Activated CD4-positive, alpha-beta T cell treated with anti-CD3 and anti-CD28 coated beads for 24 hours (primary cell): ENCODE measurements at places on chromosomes 2 and 18.

GRCh38 chr2:181576431-181576830 is 80.5 kb downstream of the CERKL start:
- no peak for DNase-seq

GRCh38 chr18:12906773-12907172 is 22.7 kb upstream of the PTPN2 start:
- no peak for DNase-seq

- no peak for DNase-seq
These were observed 1.9 kb downstream of the MEX3C start for GRCh38 chr18:51195451-51196117.

DNA sequence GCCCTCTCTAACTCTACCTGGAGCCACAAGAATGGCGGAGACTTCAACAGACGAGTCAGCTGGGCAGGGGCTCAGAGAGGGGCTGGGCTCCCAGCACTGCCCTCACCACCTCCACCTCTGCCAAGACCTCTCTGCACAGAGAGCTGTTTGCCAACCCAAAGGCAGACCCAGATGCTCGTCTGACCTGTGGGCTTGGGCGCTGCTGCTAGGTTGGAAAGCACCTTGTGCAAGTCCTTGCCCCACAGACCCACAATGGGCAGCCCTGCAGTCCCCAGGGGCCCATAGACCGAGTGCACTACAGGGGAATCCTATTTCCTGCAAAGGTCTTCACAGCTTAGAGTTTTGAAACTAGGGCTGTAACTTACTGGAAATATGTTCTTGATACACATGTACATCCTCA is 13.3 kb downstream of the ACKR3 start:
- DNase-seq: no peak

- DNase-seq: no peak
These were observed 68.1 kb downstream of the TMEM247 start for GRCh38 chr2:46547223-46548102.

DNA sequence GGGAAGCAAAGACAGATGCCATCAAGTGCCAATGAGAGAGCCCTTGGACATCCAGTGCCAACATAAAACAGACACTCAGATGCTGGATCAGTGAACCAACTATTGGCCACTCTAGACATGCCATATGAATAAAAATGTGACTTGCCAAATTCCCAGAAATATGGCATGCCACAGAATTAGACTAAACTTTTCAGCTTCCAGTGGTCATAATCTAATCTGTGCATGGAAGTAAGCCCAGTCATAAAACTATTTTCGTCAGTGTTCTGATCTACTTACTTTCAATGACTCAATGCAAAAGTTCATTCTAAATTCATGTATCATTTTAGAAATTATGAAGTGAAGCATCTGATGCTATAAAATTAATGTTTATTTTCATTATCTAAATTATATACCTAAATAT is 1506.2 kb upstream of the NXPH2 start:
- no peak for DNase-seq

DNA sequence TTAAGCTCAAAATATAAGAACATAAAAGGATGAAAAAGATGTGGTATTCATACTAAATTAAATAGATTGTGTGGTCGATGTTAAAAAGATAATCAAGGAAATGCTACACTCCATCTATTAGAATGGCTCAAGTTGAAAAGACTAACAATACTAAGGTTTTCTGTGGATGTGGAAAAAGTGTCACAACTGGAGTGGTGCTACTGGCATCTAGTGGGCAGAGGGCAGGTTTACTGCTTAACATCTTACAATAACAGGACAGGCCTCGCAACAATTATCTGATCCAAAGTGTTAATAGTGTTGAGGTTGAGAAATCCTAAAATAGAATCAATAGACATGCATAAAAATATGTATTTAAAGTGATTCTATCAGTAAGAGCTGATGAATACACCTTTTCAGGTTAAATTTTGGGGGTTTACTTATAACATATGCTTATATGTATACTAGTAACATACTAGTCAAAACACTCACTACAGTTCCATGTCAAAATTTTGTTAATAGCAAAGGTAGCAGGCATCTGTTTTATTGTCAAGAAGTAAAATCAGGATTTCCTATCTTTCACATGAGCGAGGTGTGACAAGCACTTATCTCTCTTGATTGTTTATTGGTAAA is 91.5 kb upstream of the TMEFF2 start:
- DNase-seq: no peak

- DNase-seq: no peak
These were observed 49.1 kb downstream of the KIAA2012 start for GRCh38 chr2:202122163-202122540.

DNA sequence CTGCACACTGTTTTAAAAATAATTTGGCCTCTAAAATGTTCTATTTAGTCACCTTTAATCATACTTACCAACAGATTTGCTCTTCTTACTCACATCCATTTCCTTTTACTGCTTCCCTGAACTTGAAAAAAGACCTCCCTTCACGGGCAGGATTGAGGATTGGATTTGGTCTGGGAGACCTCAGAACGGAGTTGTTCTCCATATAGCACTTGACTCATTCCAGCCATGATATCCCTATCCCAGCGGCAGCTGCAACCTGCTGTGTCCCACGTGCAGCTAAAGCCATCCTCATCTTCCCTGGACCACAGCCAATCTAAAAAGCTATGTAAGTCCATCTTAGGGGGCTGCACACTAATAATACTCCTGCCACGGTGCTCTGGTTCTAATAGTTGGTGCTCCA is 97.0 kb upstream of the PTPRM start:
- DNase-seq: no peak

GRCh38 chr18:11310476-11311086 is 161.2 kb upstream of the PIEZO2 start:
- peak; percentile 4 for DNase-seq
